ENCODE measurements at places on chromosomes 11 and 22. TPM values are rescaled to one million over a fixed set of nuclear protein-coding genes. Genes with fewer than 3 reads are reported as not detected.
A peak's percentile ranks its signal among the peaks of the same experiment; 100 is the strongest.

DNA sequence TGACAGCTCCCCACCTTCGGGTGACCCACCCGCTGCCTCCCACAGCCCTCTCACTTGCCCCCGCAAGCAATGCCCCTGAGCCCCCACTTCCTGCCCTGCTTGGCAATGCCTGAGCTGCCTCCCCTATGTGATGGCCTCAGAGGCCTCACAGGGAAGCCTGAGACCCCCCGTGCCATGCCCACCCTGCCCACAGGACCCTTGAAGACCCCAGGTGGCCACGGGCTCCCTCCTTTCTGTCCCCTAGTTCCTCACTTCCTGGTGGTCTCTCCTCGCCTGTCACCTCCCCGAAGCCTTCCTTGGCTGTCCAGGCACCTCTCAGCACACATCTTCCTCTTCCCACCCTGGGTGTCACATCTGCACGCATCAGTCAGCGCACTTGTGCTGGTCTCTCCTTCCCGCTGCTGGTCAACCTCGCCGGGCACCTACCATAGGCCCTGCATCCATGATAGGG lies 90.5 kb downstream of the BRD1 start:
- DNase-seq = no peak

GRCh38 chr11:75503531-75504099 lies 22.1 kb downstream of the GDPD5 start:
- DNase-seq = no peak

- no peak for DNase-seq
Observed at GRCh38 chr11:19777377-19778102, 64.9 kb downstream of the NAV2 start.

DNA sequence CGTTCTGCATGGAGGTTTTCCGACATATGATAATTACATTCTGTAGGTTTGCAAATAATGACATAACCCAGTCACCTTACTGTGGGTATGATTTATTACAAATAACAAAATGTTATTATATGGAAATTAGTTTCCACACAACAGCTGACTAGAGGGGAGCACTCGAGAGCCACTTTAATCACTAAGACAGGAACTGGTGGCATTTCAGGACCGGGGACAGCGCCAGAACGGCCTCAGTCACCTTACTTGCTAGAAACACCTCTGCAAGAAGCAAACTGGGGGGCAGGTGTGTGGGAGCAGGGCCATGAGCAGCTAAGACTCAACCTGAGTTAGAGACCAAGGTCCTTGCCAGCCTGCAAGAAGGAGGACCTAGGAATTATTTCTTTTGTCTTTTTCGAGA lies 199.9 kb downstream of the DSCAML1 start:
- peak; percentile 76 for DNase-seq

GRCh38 chr22:24736526-24737053 lies 37.9 kb downstream of the PIWIL3 start:
- DNase-seq = no peak

GRCh38 chr11:124518989-124519451 lies 24.4 kb downstream of the OR8B12 start:
- no peak for DNase-seq

- no peak for DNase-seq
Observed at GRCh38 chr11:76835036-76835435, 25.7 kb upstream of the ACER3 start.

DNA sequence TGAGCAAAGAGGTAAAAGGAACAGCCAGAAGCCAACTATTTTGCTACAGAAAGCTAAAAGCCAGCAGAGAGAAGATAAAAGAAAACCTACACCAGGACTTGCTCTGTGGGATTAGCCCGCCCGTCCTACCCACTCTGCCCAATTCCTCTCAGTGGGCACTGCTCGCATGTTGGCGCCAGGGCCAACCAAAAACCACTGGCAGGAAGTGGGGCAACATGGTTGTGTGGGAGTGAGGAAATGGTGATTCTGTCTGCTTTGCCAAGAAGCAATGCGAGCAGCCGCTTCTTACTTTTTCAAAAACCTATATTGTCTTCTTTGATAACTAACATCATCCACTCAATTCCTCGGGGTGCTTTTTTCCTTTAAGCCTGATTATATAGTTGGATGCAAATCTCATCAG lies 14.2 kb upstream of the APOA1 start:
- peak; percentile 61 for DNase-seq

DNA sequence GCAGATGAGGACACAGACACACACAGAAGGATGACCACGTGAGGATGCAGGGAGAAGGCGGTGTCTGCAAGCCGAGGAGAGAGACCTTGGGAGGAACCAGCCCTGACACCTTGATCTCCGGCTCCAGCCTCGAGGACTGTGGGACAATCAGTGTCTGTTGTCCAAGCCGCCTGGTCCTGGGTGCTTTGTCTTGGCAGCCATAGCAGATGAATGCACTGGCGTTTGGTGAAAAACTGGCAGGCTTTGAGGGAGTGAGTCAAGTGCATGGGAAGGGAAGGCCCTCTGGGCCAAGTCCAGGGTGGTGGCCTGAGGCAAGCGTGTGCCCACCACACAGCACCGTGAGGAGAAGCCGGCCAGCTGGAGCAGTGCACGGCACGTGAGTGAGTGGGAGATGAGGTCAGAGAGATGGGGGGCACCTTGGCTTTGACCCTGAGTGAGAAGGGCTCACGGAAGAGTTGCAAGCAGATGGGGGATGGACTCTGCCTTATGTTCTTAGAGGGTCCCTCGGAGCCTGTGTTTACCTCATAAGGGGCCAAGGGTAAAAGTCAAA lies 12.4 kb upstream of the BRSK2 start:
- DNase-seq = no peak

DNA sequence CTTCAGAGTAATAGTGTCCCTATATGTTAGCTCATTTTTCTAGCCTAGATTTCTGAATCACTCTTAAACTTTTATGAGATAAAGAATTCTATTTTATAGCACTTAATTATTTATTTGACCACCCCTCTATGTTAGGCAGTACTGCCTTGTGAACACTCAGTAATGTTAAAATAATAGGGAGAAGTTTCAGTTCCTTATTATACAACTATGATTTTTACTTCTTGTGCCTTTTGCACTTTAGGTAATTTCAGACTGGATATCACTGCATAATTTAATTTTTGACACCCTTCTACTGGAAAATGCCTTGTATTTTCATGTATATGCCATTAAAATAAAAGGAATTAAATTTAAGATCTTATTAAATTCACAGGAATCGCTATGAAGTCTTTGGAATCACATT lies 3.1 kb downstream of the BCO2 start:
- DNase-seq = no peak

DNA sequence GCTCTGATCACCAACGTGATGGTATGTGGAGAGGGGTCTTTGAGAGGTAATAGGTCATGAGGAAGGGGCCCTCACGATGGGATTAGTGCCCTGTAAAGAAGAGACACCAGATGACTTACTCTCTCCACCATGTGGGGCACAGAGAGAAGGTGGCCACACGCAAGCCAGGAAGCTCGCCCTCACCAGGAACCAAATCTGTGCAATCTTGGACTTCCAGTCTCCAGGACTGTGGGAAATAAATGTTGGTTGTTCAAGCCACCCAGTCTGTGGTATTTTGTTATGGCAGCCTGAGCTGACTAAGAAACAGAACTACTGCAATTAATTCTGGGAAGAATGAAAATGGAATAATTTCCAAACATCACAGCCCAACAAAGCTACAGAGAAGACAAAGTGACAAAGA lies 117.5 kb downstream of the SNX19 start:
- DNase-seq = no peak

GRCh38 chr22:46826438-46827135 lies 64.1 kb downstream of the TBC1D22A start:
- no peak for DNase-seq

DNA sequence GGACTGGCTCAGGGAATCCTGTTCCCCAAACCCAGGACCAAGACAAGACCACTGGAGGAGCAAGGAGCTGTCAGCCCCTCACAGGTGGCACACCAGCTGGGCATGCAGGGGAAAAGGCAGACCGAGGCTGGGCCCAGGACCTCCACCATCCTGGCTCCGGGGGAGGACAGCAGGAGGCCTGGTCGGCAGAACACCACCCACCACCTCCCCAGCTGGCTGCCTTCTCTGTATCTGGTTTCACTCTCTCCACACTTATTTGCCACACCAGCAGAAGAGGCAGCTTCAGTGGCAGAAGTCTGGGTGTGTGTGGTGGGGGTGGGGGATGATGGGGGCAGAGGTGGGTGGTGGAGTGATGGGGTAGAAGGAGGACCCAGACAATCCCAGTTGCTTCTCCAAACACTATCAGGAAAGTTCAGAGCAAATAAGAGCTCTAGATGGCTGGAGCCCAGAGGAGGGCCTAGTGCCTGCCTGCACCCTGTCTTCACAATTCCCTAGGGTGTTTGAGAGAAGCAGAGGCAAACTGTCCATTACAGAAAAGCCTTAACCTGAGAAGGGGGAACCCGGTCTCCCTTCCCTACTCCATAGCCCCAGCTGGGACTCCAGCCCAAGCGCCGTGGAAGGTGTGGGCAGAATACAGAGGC lies 51.9 kb upstream of the CDON start:
- DNase-seq = no peak

GRCh38 chr11:122616718-122617117 lies 38.8 kb upstream of the UBASH3B start:
- no peak for DNase-seq

- no peak for DNase-seq
Observed at GRCh38 chr11:58829786-58830185, 14.7 kb downstream of the GLYATL2 start.

DNA sequence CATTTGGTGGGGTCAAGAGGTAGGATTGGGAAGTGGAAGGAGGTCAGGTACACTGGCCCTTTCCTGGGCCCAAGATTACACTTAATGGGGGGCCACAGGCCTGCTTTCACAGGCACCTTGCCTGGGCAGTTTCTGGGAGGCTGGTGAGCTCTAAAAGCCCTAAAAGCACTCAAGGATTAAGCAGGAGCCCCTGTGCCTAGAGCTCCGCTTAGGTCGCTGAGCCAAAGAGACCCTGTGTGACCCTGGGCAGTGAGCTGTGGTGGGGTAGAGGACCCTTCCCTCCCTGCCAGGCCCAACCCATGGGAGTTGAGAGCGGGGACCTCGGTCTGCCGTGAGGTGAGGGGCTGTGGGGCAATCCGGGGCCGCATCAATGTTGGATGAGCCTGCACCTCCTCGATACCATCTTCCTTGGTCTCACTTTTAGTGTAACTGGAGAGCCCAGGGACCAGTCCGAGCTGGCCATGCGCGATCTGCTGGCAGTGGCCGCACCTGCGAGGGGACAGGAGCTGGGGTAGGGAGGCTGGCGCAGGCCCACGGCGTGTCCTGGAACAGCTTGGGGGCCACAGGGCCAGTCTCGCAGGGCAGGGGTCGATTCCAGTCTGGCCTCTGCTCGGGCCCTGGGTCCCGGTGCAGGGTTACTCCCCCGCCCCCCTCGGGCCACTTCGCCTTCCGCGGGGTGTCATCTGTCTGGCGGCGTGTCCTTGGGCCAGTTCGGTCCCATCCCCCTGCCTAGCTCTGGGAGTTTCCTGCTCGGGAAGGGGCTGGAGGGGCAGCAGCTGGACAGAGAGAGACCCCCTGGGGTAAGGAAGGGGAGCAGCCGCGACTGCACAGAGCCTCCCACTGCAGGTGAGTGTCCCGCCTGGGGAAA lies 44.3 kb downstream of the EIF3F start:
- no peak for DNase-seq

DNA sequence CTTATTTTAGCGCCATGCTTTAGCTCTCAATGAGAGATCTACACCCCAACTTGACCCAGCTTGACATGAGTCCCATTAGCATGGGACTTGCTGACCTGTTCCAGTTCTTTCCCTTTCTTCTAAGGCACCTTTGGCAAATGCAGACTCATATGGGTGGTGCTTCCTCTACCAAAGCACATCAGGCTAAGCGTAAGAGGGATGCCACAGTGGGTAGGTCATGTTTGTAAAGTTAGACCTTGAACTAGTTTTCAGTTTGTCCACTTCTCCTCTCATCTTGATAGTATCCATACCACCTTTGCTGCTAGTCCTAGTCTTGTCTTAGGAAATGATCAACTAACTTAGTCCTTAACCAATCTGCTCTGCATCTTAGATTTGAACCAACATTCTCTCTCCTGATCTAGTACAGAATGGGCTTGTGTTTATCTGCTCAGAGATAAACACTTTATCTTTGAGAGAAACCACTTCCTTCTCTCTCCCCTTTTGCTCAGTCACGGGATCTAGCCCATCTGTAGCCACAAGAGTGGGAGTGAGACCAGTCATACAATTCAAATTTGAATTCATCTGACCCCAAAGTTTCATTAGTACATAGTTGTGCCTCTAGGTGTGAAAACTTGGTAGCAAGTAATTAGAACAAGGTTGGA lies 72.1 kb upstream of the CD44 start:
- no peak for DNase-seq

GRCh38 chr11:59756845-59757244 lies 1.7 kb downstream of the STX3 start:
- no peak for DNase-seq

- no peak for DNase-seq
Observed at GRCh38 chr11:553988-554340, 6.6 kb downstream of the LMNTD2 start.

GRCh38 chr11:61531044-61531443 lies 22.5 kb downstream of the LRRC10B start:
- DNase-seq = no peak

DNA sequence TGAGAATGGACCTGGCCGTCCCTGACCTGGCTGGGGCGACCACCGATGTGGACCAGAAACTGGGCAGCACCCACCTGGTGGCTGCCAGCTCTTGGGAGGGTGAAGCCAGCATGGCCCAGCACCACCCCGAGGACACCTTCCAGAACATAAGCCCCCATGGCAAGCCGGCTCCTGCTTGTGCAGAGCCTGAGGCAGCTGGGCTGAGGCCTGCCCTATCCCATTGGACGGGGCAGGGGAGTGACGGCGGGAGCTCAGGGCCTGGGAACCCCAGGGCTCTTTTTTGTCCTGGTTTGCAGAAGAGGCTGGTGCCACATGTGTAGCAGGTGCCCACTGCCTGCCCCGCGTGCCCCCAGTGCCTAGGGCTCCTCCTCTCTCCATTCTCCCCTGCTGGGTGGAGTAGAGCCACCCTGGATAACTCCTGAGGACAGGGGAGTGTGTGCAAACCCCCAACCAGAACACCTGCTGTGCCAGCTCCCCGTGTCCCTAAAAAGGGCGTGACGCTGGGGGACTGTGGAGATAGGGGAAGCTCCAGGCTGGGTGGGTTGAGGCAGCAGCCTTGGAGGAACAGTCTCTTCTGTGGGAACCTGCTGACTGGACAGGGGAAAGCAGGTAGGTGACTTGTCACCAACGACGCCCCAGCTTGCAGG lies 11.9 kb downstream of the DUSP8 start:
- no peak for DNase-seq

GRCh38 chr11:117232911-117233409 lies 489 bp downstream of the RNF214 start:
- peak; percentile 58 for DNase-seq

- DNase-seq = no peak
Observed at GRCh38 chr11:26571861-26572654, at the start of gene MUC15. MUC15 (minus strand) TSS chr11:26572263; CDS start chr11:26567094, 5,169 bp downstream.

- no peak for DNase-seq
Observed at GRCh38 chr11:133727774-133728173, 117.5 kb downstream of the SPATA19 start.

C11orf52 gene
- not detected for total RNA-seq

TTLL8 gene
- not detected for total RNA-seq

DNHD1 gene
- total RNA-seq = 32.3 TPM

DGCR6L gene
- total RNA-seq = 45.7 TPM

Data from activated naive CD8-positive, alpha-beta T cell treated with anti-CD3 and anti-CD28 coated beads, Interleukin-2, amount 10 ng/mL, durations not matched to agents 7 days and 5 days (primary cell).